Vagina (tissue), 2 donors: ENCODE measurements at places on chromosomes 3 and 15.

- no peak for DNase-seq
Observed at GRCh38 chr15:67722030-67722817, 103.1 kb upstream of the SKOR1 start.

- no peak for DNase-seq
Observed at GRCh38 chr3:1135194-1135593, 42.4 kb downstream of the CNTN6 start.

GRCh38 chr15:59751552-59752413, 62.7 kb upstream of the BNIP2 start:
- DNase-seq: no peak

- no peak for DNase-seq
Observed at GRCh38 chr15:71526060-71526820, 284.1 kb upstream of the NR2E3 start.

- DNase-seq: no peak
Observed at GRCh38 chr3:42526616-42527367, 24.3 kb downstream of the VIPR1 start.

DNA sequence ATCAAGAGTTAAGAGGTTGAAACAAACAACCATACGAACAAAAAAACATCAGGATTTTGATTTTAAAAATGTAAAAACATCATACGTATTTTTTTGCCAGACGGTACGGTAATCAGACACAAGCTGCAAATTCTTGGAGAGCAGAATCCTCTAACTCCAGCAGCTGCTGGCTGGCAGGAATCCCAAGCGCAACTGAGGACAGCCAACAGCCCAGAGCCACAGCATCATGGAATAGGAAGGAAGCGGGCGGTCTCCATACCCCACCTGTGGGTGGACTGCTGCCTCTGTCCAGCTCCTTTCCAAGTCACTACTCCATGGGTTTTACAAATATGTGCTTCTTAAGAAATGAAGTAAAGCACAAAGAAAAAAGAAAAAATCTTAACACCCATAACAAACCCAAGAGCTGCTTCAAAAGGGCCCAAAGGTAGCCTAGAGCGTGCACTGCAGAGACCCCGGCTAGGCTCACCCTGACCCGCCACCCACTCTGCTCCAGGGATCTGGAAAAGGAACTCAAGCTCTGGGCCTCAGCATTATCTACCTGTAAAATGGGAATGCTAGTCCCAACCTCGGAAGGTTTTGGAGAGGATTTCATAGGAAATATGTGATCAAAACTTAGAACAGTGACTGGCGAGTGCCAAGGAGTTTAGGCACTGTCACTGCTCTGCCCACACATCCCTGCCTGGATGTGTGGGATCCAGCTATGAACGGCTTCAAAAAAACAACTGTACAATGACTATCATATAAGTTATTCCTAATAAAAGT, 33.4 kb downstream of the ZXDC start:
- DNase-seq: no peak

- no peak for DNase-seq
Observed at GRCh38 chr15:95284933-95285421, 1045.5 kb upstream of the NR2F2 start.

GRCh38 chr15:29106551-29107290, 162.9 kb downstream of the NSMCE3 start:
- DNase-seq: no peak

DNA sequence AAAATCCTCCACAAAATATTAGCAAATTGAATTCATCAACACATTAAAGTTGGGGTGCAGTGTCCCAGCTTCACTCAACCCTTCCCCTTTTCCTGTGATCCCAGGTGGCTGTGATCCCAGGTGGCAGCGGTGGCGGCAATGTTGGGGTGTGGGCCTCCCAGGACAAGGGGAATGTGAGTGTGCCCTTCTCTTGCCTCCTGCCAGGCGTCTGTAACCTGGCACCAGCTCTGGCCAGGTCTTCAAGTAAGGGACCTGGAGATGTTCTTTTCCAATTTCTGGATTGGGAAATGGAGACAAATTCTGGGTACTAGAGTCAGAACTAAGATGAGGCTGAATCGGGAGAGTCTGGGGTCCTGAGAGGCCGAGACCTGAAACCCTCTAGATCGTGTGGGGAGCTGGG, 20.1 kb downstream of the GOLGA6A start:
- DNase-seq: no peak

DNA sequence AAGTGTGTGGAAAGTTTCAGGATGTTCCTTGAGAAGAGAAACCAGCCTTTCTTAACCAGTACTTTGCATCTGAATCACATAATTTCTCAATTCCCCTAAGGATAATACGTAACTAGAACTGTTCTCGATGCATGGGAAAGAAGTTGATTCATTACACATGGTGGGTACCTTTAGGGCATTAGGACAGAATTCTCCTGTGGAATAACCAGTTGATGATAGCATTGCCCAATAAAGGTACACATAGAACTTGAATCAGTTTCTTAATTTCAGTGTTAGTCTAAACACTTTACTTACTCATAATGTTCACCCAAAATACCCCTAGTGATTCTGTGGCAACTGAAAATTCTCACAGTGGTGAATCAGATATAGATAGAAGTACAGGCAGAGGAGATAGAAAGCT, 1030.9 kb downstream of the ROBO1 start:
- DNase-seq: no peak

- no peak for DNase-seq
Observed at GRCh38 chr3:100067589-100067988, 46.7 kb downstream of the FILIP1L start.

GRCh38 chr3:141844108-141844507, 32.3 kb upstream of the ATP1B3 start:
- DNase-seq: no peak

GRCh38 chr3:181403876-181404660, 307.7 kb upstream of the SOX2 start:
- no peak for DNase-seq

DNA sequence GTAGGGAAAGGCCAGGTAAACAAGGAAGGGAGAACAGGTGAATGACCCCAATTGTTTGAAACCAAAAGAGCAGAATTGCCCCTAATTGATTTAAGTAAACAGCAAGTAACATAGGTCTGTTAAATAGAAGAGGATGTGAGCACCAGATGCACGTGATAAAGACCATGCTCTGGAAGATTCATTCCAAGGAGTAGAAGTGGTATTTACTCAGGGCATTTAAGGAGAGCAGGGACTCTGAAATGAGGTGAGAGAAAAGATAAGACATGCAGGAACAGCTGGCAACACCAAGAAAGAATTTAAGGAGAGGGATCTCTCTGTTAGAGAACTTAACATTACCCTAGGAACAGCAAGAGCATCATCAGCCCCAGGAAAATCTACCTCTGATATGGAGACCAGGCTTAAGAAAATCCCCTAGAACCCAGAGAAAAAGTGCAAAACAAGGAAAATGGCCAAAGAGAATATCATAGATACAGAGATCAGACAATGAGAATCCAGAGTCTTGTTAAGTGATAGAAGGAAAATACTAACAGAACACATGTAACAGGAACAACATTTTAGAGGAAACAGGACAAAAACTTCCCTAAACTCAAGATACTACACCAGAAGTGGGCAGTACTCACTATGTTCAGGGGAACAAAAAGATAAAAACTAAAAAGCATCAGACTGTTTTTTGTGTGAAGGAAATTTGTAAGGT, 6.4 kb downstream of the NUDT16 start:
- DNase-seq: no peak

DNA sequence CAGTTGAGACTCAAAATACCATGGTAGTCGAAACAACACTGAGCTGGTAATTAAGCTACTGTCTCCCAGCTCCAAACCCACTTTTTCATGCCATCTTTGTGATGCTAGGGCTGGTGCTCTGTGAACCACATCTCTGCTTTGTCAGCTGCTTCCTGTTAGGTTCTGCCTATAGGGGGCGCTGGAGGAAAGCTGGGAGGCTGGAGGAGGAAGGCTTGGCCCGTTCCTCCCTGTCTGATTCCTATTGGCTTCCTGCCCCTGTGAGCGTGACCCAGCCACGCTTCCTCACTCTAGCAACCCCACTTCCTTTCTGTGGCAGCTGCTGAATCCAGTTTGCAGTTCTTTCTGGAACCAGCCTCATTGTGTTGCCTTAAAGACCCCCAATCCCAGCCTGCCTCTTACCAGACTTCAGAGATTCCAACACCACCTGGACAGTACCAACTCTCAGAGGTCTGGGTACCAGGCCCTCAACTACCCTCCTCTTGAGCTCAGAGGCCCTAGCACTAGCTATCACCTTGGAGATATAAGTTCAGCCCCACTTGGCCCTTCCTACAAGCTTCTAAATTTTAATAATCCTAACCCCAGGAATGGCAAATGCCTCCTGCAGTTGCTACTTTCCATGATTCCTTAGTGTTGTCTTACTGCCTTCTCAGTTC, 120.9 kb downstream of the ERC2 start:
- no peak for DNase-seq

- no peak for DNase-seq
Observed at GRCh38 chr15:92614301-92614700, 41.3 kb downstream of the FAM174B start.

DNA sequence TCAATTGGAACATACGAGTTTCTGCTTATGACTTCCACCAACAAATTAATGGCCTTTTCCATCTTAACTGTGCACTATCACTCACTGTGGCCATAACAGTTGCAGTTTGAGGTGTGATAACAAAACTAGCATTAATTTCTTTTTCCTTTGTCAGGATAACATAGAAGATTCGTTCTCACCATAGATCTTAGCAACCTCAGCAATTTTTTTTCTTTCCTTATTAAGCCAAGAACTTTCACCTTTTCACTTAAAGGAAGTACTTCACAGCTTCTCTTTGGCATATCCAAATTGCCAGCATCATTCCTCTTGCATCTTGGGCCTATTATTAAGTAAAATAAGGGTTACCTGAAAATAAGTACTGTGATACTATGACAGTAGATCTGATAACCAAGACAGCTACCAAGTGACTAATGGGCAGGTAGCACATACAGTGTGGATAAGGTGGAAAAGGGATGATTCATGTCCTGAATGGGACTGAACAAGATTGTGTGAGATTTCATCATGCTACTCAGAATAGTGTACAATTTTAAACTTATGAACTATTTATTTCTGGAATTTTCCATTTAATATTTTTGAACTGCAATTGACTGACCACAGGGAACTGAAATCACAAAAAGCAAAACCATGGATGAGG, 46.6 kb downstream of the CEP70 start:
- DNase-seq: no peak

DNA sequence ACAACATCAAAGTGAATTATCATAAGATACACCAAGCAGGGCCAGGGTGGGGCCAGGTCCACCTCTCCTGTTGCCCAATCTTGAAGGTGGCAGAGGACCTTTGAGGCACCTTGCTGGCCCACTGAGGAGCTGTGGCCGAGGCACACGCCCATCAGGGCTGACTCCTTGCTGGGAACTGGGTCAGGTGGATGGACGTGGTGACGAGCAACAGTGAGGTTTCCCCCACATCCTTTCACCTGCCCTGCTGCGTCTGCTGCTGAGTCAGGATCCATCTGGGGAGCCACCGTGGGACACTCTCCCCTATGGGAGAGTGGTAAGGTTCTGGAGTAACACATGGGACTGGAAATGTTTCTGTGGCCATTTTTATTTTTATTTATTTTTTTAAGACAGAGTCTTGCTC, 17.3 kb upstream of the FURIN start:
- no peak for DNase-seq

- no peak for DNase-seq
Observed at GRCh38 chr3:23459465-23459864, 256.3 kb downstream of the UBE2E2 start.

DNA sequence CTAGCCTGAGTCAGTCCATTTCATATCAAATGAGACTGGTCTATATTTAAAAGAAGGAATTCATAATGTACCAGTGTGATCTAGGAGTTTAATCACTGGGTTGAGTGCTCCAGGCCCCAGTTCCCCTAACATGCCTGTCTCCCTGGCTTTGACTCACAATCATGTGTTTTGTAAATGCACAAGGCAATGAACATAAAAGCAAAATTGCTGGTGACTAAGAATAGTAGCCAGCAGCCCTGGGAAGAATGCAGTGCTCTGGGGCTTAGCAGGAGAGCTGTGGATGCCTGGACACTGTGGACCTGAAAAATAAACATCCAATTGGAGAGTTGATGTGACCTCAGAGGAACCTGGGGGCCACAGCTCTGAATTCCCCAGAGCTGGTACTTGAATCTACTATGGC, 50.3 kb downstream of the SYNPR start:
- DNase-seq: no peak

- no peak for DNase-seq
Observed at GRCh38 chr15:85527895-85528294, 147.5 kb downstream of the AKAP13 start.

GRCh38 chr3:123660900-123661299, 76.0 kb upstream of the HACD2 start:
- DNase-seq: no peak

GRCh38 chr15:31266712-31267111, 59.9 kb upstream of the KLF13 start:
- peak; percentile 77 for DNase-seq

- DNase-seq: no peak
Observed at GRCh38 chr3:122745369-122746021, 48.1 kb downstream of the HSPBAP1 start.

DNA sequence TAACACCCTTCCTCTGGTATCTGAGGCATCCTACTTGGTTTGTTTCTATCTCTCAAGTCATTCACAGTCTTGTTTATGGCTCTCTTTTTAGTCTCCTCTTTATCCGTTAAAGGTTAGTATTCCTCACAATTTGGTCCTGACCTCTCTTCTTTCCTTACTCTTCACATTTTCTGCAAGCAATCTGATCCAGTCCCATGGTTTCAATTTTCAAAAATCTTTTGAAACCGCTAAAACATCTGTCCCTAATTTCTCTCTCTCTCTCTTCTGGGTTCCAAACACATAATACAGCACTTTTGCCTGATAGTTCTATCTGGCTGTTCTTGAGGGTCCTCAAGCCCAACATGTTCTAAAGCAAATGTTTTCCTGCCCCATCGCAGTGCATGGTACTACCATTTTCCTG, 149.0 kb downstream of the SERPINI1 start:
- DNase-seq: no peak

- no peak for DNase-seq
Observed at GRCh38 chr3:84600703-84601225, 358.0 kb upstream of the CADM2 start.

- peak; percentile 96 for DNase-seq
Observed at GRCh38 chr15:63502843-63503738, 1.3 kb upstream of the USP3 start.

DNA sequence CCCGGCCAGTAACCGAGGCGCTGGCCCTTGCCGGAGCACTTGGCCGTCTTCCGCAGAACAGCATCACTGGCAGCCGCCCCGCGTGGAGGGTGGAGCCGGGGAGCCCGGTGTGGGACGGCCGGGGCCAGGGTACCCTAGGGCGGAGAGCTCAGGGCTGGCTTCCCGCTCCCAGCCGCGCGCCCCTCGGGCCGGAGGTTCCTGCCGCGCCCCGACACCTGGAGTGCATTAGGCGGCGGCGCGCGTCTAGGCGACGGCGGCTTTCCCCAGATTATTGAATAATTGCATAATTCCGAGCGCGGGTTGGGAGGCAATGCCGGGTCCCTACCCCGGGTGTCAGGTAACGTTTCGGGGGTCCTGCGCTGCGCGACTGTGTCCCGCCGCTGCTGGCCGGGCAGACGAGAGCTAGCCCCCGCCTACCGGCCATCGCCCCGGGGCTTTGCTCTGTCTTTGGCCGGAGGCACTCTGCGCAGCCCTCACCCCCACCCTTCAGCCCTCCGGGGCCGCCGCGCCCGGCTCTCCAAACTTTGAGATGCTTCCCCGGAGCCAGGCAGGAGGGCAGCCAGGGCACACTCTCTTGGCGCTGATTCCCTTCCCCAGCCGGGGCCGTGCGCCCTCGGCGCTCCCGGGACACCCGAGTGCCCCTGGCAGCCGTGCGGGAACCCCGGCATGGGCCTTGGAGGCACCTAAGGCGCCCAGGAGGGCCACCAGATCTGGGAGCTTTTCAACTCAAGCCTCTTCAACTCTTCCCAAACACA, 749 bp downstream of the ITGA11 start:
- no peak for DNase-seq
